ENCODE measurements at places on chromosomes 7 and 10. TPM values are rescaled to one million over a fixed set of nuclear protein-coding genes. Genes with fewer than 3 reads are reported as not detected.

The OR9A2 gene
- polyA plus RNA-seq, result not detected

The SEC24C gene
- polyA plus RNA-seq, result 23.3 TPM

The PGAM2 gene
- polyA plus RNA-seq, result not detected

The GNG11 gene
- not detected for polyA plus RNA-seq

The ASAH2 gene
- polyA plus RNA-seq, result 0.43 TPM

The NT5C2 gene
- 48.7 TPM for polyA plus RNA-seq

The MLLT10 gene
- polyA plus RNA-seq, result 8.8 TPM

DNA sequence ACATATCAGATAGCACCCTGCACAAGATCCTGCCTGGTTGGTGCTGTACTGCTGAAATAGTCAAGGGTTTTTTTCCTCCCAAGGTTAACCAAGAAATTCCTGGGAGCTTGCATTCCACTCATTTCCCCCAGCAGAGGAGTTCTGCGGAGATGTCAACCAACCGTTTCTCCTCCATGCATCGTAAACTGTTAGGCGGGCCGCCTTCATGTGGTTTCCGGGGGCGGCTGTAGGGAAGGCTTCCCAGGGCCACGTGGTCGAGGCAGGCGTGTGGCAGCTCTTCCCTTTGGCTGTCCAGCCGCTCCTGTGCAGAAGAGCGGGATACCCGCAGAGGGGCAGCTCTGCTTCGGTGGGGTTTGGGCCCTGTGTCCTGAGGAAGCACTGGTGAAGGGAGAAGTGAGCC, 113.7 kb downstream of the RGS10 start:
- H3K36me3 ChIP-seq, result peaks cover 14% of the 10 kb centered on the region
- peaks cover 19% of the 10 kb centered on the region for H3K4me1 ChIP-seq
- no peak overlapping the region for H3K4me3 ChIP-seq
- DNase-seq, result no peak

- DNase-seq, result no peak
- H3K27me3 ChIP-seq, result peaks cover 8% of the 10 kb centered on the region
- H3K4me3 ChIP-seq, result no peak overlapping the region
- H3K4me1 ChIP-seq, result no peaks in the 10 kb centered on the region
- H3K36me3 ChIP-seq, result no peaks in the 10 kb centered on the region
These were observed 38.2 kb downstream of the ZNF467 start for GRCh38 chr7:149735181-149735602.

DNA sequence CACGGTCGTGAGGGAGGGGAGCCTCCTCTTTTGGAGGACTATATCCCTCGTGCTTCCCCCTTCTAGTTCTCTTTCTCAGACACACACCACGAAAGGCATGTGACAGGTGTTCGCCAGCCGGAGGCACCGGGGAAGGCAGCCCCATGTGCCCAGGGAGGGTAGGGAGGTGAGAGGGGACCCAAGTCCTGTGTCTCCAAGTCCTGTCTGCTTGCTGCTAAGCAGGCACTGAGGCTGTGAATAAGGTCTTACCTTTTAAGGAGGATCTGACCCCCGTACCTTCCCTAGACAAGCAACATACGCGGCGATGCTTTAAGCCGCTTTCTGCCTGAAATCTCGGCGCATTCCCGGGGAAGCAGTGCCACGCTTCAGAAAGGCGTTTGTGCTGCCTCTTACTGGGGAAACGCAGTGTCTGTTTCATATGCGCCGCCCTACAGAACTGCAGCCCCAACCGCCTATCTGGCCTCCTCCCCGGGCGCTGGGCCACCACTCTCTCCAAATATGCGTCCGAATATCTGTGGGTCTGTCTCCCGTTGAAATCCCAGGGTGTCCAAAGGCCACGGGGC, 770 bp downstream of the PLXNA4 start:
- peaks cover 5% of the 10 kb centered on the region for H3K27me3 ChIP-seq
- peaks cover 5% of the 10 kb centered on the region for H3K4me1 ChIP-seq
- no peak for DNase-seq
- H3K4me3 ChIP-seq, result peak overlapping the region; percentile 52

GRCh38 chr7:82131215-82131614, 312.4 kb downstream of the CACNA2D1 start:
- no peaks in the 10 kb centered on the region for H3K27me3 ChIP-seq
- no peaks in the 10 kb centered on the region for H3K36me3 ChIP-seq
- no peaks in the 10 kb centered on the region for H3K4me1 ChIP-seq
- DNase-seq, result no peak

DNA sequence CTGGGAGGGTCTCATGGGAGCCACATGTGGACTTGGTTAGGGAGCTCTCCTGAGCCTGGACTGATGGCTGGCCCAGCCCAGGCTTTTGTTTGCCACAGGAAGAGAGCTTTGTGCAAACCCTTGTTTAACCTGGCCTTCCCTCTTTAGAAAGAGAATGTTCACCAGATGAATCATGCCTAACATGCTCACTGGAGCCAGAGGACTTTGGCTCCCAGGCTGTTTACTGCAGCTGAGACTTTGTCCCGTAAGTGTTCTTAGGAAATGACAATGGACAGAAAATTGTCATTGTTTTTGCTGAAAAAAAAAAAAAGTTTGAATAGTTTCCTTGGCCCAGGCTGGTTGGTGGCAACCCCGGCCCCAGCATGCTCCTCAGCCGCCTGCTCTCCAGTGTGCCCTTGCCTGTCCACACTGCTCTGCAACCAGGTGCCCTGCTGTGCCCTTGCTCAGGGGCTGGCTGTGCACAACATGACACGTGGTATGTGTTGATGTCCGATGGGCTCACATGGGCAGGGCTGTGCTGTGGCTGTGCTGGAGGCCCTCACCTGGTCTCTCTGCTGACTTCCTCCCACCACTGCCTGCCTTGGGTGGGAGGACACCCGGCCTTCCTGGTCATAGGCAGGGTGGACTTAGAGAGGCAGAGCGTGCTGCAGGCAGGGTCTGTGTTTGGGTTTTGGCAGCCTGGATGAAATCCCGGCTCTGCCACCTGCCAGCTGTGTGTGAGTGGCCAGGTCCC, 215.3 kb upstream of the ZNF32 start:
- H3K27me3 ChIP-seq, result no peaks in the 10 kb centered on the region
- no peaks in the 10 kb centered on the region for H3K36me3 ChIP-seq
- H3K4me3 ChIP-seq, result no peak overlapping the region
- no peaks in the 10 kb centered on the region for H3K4me1 ChIP-seq
- H3K27ac ChIP-seq, result no peak overlapping the region

DNA sequence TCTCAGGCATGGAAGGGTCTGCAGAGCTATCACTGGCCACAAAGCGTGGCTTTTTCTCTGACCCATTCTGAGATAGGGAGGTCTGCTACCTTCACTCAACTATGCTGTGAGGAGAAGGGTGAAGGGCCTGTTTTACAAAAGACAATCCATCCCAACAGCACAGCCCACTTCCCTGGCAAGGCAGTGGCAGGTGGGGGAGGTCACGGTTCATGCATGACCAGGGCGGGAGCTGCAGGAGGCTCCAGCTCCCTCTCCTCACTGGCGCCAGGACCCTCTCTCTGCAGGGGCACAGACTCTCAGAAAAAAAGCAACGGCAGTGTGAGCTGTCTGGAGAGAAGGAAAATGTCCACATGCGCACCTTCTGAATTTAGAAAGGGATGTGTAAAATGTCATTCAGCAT, 28.5 kb downstream of the GRB10 start:
- H3K36me3 ChIP-seq, result no peaks in the 10 kb centered on the region
- H3K4me3 ChIP-seq, result no peak overlapping the region
- no peak for DNase-seq

DNA sequence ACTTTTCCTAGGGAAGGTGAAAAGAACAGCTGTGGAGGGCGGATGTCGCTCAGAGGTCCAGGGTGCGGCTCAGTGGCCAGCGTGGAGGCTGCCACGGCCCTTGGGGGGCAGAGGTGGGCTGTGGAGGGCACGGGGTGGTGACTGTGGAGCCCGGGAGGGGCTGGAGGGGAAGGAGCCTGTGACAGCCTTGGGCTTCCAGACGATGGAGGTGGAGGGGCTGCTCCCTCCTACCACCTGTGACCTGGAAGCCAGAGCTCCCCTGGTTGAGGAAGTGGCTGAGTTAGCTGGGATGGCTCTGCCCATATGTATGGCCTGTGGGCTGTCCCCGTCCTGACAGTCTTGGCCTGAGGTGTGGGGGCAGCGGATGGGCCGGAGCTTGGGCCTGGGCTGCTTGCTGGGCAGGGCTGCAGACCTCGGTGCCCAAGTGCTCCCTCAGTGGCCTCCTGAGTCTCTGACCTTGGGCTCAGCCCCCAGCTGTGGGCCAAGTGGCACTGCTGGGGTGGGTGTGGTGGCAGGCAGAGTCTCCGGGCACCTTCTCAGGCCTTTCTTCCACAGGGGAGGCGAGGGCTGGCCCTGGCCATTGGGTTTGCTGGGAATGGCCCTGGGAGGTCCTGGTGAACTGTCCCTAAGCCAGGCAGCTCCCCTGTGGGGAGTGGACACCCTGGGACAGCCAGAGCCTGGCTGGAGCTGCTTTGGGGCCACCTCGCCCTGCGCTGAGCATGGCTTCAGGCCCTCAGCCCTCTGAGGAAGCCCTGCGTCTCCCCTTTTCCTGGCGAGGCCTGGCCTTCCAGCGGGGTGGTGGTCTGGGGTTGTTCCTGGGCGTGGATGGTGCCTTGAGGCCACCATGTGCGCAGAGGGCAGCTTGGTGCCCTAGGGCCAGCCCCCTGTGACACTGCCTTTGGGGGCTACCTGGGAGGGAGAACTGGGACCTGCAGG, 3.9 kb downstream of the BRI3 start:
- H3K4me3 ChIP-seq, result no peak overlapping the region
- H3K4me1 ChIP-seq, result peaks cover 10% of the 10 kb centered on the region
- H3K27ac ChIP-seq, result peak overlapping the region; percentile 47
- DNase-seq, result no peak
- no peaks in the 10 kb centered on the region for H3K27me3 ChIP-seq

DNA sequence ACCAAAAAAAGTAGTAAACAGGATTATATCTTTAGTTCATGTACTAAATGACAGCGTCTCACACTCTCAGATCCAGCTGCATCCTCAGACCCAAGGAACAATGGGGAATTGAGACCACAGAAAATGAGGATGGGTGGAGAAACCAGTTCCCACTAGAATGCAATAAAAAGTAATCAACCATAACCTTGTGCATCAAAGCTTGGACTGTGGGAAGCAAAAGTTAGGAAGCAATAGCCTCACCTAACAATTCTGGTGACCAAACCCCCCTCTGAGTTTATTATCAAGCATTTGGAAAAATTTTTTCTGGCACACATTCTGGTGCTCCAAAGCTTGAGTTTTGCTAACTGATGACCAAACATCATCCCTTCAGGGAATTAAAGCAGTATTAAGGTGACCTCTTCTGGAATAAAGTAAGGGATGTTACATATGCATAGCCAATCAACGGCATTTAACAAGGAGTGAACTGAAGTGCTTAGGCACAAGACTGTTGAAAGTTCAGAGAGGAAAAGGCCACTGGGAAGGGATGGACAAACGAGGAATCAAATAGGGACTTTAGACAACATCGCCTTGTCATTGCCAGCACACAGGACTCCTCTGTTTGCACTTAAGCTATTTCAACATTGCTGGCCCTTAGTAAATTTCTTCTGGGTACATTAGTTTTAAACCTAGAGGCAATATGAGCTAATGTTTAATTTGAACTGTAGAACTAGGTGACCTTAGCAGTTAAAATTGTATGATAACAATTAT, 1.2 kb upstream of the MAT1A start:
- DNase-seq, result no peak
- H3K4me1 ChIP-seq, result no peaks in the 10 kb centered on the region
- H3K27me3 ChIP-seq, result no peaks in the 10 kb centered on the region
- H3K36me3 ChIP-seq, result no peaks in the 10 kb centered on the region
- H3K4me3 ChIP-seq, result no peak overlapping the region

DNA sequence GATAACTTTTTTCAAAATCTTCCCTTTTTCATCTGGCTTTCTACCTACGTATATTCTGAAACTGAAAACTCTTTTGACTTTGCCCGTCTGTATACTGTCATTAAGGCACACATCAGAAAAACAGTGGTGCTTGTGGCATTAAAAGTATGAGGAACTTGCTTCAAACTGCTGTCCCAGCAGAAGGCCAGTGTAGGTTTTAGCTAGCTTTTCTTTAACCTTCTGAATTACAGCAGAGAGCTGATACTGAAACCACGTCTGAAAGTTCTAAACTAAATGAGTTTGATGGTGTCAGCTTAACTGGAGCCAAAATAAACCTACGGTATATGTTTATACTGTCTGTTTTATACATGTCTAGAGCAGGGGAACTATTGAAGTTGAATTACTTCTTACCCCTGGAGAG, 283.4 kb downstream of the TFEC start:
- no peak overlapping the region for H3K27ac ChIP-seq
- H3K36me3 ChIP-seq, result no peaks in the 10 kb centered on the region
- no peaks in the 10 kb centered on the region for H3K27me3 ChIP-seq
- DNase-seq, result no peak
- H3K4me3 ChIP-seq, result no peak overlapping the region

GRCh38 chr10:102195296-102195870, 30.7 kb upstream of the ELOVL3 start:
- no peaks in the 10 kb centered on the region for H3K4me1 ChIP-seq
- no peak overlapping the region for H3K4me3 ChIP-seq
- no peaks in the 10 kb centered on the region for H3K36me3 ChIP-seq
- H3K27me3 ChIP-seq, result no peaks in the 10 kb centered on the region
- no peak for DNase-seq

DNA sequence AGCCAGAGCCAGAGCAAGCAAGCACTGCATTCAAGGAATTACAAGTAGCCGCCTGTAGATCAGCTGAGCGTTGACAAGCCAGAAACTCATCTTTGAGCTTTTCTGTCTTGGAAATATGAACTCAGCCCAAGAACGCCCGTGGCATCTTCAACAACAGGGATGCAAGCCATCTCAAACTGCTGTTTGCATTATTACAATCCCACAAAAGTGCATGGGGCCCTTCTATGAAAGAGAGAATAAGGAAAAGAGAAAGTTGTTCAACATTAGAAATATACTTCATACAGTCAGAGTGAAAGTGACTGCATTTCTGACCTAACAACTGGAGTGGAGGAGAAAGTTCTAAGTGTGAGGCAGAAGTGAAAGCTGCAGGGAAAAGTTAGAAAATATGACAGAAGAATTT, 6.5 kb downstream of the SGCE start:
- no peak for DNase-seq
- H3K4me1 ChIP-seq, result no peaks in the 10 kb centered on the region
- H3K27ac ChIP-seq, result no peak overlapping the region
- H3K36me3 ChIP-seq, result no peaks in the 10 kb centered on the region
- no peak overlapping the region for H3K4me3 ChIP-seq
- peaks cover 7% of the 10 kb centered on the region for H3K27me3 ChIP-seq

GRCh38 chr10:29737074-29737593, 102.4 kb upstream of the SVIL start:
- no peak overlapping the region for H3K4me3 ChIP-seq
- no peak overlapping the region for H3K27ac ChIP-seq
- no peak for DNase-seq
- no peaks in the 10 kb centered on the region for H3K27me3 ChIP-seq
- peaks cover 3% of the 10 kb centered on the region for H3K4me1 ChIP-seq
- no peaks in the 10 kb centered on the region for H3K36me3 ChIP-seq

DNA sequence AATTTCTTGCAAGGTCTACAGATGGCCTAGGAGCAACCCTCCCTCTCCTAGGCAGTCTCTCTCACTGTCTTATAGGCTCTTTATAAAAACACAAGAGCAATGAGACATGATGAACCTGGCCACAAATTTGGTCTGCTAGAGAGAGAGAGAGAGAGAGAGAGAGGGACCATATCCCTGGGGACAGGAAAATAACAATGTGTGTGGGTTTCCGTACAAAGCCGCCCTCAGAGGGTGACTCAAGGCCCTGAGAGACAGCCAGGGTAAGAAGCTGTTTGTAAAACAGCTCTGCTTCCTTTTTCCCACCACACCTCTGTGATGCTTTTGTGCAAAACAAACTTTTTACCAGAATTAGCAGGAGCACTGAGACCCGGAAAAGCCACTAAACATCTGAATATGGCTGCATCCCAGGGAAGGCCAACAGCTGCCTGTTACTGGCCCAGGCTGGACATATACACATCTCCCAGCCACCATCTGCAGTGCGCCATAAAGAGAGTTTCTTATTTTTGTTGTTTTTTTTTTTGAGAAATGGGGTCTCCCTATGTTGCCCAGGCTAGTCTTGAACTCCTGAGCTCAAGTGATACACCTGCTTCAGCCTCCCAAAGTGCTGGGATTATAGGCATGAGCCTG, 18.4 kb downstream of the GIMAP5 start:
- H3K27ac ChIP-seq, result peak overlapping the region; percentile 78
- H3K4me3 ChIP-seq, result peak overlapping the region; percentile 11
- H3K36me3 ChIP-seq, result no peaks in the 10 kb centered on the region
- no peaks in the 10 kb centered on the region for H3K27me3 ChIP-seq

Data from naive thymus-derived CD4-positive, alpha-beta T cell (primary cell).